Astrocyte of the hippocampus (primary cell): ENCODE measurements at places on chromosomes 2 and 18.
A peak's percentile ranks its signal among the peaks of the same experiment; 100 is the strongest.

DNA sequence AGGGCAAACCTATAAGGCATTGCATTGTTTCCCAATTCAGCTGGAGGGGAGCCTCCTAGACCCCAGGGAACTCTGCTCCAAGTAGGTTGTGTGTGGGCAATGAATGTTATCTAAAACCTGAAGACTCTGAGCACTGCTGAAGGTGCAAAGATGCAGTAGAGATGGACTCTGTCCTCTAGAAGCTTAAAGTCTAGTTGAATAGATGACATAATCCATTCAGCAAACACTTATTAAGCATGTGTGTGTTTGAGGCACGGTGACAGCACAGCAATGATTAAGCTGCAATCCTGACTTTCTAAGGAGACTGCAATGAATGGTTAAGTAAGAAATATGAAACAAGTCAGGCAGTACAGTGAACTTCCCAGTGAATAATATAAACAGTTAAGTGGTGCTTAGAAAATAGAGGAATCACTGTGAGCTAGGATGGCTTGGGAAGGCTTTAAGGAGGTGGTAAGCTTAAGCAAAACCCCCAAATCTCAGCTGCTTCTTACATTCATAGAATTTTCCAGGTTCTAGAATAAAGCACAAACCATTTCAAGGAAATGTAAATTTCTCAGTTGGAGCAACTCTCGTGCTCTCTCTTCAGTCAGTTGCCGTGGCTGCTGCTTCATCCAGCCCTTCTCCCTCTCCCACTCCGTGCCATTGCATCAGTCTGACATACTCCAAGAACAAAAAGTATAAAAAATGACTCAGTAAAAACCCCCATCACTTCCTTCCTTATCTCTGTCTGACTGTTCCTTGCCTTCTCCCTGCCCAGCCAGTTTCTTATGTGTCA is 19.1 kb downstream of the MXD1 start:
- DNase-seq, result peak; percentile 78

DNA sequence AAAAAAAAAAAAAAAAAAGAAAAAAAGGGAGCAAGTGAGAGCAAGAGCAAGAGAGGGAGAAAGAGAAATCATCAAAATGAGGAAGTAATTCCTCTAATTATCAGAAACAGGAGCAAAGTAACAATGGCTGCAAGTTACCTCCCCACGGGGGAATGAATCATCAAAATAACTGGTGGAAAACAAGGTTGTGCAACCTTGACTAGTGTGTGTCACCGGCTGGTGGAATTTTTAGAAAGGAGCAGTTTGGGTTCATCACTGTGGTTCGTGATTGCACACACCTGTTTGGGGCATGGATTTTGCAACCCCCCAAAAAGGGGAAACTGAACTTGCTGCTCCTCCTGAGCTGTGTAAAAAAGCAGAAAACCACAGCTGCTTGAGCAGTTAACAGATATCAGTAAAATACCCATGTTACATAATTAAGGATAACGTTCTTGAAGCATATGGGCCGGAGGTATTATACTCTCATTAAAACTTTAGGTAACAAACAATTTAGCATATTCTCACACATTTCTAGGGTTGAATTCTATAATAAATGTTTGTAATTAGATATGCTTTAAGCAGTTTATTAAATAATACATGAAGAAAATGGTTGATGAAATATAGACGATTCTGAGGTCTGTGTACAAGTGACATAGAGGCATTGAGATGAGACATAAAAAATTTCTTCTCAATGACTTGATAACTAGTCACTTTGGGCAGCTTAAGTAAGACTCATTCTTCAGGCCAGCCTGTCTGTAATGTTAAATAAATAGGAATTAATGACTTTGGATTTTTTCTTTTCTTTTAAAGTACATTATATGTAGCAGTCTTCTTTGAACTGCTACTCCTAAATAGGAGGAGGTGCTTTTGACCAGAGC is 184.2 kb upstream of the ZEB2 start:
- peak; percentile 42 for DNase-seq

GRCh38 chr2:28398101-28398834 is 5.6 kb downstream of the FOSL2 start:
- peak; percentile 72 for DNase-seq

GRCh38 chr2:2663401-2664036 is 332.4 kb upstream of the MYT1L start:
- DNase-seq, result peak; percentile 68

GRCh38 chr2:239196474-239197021 is 204.3 kb downstream of the HDAC4 start:
- DNase-seq, result no peak

GRCh38 chr18:31500051-31500688 is 2.2 kb downstream of the DSG2 start:
- no peak for DNase-seq

DNA sequence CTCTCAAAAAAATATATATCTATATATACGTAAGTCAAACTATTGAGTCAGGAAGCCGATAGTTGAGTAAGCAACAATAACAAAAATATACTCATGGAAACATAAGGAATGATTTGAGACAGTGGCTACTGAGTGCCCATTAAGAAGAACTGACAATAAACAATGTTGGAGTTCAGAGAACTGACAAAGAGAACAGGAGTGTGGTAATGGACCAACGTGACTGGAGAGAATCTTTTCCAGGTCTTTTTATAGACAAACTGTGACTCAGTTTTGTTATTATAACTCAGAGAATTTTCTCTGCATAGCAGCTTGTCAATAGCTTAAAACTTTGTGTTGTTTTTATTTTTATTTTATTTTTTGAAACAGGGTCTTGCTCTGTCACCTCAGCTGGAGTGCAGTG is 4.6 kb upstream of the GALM start:
- DNase-seq, result no peak

GRCh38 chr2:182610231-182610630 is 105.8 kb upstream of the DNAJC10 start:
- no peak for DNase-seq

DNA sequence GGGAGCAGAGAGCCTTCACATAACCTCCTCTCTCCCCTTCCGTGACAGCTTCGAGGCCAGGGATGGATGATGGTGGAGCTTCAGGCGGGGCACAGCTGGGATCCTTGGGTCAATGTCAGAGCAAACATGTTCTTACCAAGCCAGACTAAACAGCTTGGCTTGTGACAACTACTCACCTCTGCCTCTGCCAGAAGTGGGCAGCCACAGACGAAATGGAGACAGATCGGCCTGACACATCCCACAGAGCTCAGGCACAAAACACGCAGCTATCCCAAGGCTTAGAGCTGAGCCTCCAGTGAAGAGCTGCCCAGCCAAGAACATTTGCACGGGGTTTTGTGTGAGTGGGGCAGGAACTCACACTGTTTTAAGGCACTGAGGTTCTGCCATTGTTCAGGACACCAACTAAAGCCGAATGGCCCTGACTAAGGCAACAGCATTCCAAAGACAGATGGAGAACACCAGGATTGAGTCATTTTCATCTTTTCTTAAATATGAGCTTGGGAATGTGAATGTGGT is 12.8 kb downstream of the PXDN start:
- DNase-seq, result peak; percentile 84

GRCh38 chr2:154568413-154568812 is 130.1 kb upstream of the KCNJ3 start:
- no peak for DNase-seq

DNA sequence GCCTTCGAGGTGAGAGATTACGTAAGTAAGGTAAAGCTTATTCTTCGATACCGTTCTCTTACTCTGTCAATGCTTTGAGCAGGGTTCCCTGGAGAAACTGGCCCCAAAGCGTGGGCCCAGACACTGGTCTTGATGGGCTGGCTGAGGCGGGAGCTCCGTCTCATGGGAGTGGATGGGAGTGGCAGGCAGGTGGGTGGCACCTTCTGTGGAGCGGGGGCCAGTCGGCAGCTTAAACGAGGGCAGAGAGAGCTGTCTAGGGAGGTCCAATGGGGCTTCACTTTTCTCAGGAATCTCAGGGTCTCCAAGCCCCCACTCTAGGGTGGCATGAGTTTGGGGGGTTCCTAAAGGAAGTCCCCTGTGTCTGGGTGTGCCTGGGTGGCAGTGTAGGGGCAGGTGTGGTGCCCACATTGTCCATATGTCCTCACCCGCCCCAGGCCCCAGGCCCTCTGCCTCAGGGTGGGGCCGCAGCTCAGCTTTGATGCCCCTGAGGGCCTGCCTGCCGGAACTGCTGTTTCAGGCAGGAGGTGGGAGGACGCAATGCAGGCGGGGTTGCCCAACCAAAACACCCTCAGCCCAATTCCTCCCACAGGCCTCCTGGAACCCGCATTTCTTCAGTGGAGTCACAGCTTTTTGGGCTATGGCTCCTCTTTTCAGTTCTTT is 32.5 kb upstream of the FOSL2 start:
- no peak for DNase-seq

- DNase-seq, result no peak
Measured at GRCh38 chr2:71930049-71930681, 217.5 kb downstream of the CYP26B1 start.

GRCh38 chr2:28280619-28281018 is 112.0 kb upstream of the FOSL2 start:
- no peak for DNase-seq

DNA sequence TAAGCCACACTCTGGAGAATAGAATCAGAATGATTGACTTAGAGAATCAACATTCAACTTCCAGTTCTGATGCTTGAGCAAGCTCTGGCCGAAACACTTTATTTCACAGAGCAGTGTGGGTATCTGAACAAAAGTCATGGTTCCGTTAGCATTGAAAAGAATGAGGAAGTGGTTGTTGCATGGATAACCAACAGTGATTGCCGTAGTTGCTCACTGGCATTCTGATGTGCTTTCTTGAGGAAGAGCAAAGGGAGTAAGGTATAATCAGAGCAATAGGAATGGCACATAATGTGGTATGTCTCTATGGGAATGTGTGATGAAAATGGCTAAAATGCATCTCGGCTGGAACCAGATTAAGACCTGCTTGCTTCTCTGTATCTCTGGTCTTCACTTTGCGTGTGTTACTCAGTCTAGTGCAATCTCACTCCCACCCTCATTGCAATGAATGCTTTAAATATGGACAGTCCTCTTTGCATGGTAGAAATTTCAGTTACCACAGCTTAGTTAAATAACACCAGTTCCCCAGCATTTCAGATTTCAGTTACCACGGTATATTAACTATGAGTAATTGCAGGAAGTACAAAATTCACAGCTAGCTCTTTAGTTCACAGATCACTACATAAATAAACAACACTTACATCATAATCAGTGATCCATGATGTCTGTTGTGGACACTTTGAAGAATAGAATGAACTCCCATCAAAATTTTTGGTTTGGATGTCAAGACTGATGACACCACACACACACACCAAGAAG is 7.8 kb upstream of the RAB12 start:
- DNase-seq, result peak; percentile 51

DNA sequence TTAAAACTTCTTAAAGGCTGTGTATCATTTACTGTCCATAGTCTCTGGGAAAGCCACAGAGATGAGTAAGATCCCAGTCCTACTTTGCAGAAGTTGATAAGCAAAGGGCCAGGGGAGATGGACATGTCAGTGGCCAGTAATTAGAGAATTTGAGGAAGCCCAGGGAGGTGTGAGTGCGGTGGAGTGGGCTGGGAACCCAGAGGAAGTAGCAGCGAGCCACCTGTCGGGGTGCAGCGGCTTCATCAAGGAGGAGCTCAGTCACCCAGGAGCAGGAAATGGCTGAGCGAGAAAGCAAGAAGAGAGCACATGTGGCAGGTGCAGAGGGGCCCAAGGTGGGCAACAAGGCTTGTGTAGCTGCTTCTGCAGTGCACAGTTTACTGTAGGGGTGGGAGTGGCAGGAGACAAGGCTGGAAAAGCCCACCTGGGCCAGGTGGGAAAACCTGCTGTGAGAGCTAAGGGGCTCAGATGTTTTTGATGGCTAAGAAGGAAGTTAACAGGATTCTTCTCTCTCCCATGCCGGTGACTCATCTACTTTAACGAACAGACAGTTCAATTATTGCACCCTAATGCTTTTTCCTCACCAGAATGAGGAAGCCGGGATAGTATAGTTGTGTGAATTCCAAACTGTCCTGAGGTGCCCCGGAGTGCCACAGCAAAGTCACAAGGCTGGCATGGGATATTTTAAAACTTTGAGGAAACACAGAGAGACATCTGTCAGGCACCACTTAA is 34.8 kb upstream of the MGAT5 start:
- DNase-seq, result no peak

- no peak for DNase-seq
Measured at GRCh38 chr18:3541549-3542386, 91.8 kb downstream of the TGIF1 start.

DNA sequence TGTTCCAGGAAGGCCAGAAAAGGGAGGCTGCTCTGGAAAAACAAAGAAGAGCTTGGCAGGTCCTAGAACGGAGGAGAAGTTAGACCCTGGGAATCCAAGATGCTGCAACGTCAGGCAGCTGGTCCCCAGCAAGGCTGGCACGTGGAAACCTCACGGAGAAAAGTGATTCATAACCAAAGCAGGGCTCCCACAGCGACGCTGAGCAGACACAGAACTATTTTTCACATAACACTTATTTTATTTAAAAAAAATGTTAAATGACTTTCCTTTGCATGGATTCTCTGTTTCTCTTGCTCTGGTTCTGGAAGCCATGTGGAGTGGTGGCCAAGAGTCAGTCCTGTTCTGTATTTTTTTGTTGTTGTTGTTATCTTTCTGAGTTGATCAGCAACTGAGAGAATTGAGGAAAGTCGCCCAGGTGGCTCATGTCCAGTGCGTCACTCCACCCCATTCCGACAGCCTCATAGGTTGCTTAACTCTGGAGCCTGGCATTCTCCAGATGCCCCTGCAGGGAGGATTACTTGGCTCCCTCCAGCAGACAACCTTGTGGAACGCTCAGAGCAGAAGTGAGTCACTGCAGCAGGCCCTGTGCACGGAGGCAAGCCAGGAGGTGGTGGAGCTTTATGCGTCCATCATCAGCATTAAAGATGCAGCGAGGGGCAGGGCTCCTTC is 229.9 kb upstream of the HDAC4 start:
- DNase-seq, result peak; percentile 87

- DNase-seq, result no peak
Measured at GRCh38 chr2:11578081-11578948, 44.5 kb downstream of the GREB1 start.

GRCh38 chr2:138084206-138084605 is 119.9 kb downstream of the HNMT start:
- DNase-seq, result no peak

DNA sequence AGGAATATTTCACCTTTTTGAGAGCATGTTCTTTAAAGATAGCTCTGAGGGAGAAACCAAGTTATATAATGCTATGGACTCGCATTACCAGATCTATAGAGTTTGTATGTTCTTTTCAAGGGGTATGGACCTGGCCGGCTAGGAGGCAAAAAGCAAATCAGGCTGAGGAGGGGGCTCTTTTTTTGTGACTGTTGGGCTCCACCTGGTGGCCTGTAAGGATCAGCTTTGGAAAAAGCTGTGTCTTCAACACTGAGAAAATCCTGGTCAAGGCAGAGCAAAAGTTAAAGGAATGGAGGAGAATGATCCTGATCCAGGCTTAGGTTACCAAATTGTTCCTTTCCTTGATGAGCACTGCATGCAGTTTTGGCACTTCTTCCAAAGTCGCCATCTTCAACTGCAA is 180.5 kb downstream of the DIS3L2 start:
- peak; percentile 63 for DNase-seq

GRCh38 chr18:73924307-73924706 is 223.3 kb downstream of the FBXO15 start:
- no peak for DNase-seq

DNA sequence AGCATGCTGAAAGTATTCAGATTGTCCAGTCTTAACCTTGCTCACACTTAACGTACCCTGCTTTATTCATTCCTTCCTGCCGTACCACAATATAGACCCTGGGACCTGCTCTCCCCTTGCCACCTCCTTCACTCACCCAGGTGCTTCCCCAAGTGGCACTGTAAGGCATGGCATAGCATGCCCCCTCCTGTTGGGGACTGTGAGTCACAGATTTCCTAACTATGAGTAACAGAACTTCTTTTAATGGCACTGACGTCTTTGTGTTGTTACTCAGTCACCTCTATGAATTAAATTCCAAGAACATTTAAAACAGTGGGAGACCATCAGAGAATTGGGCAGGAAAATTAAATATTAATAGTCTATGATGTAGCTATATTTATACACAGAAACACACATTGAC is 117.2 kb downstream of the CTNNA2 start:
- DNase-seq, result peak; percentile 58
